AG10803 (cell line): ENCODE measurements at places on chromosomes 7 and 10.
A peak's percentile ranks its signal among the peaks of the same experiment; 100 is the strongest.

DNA sequence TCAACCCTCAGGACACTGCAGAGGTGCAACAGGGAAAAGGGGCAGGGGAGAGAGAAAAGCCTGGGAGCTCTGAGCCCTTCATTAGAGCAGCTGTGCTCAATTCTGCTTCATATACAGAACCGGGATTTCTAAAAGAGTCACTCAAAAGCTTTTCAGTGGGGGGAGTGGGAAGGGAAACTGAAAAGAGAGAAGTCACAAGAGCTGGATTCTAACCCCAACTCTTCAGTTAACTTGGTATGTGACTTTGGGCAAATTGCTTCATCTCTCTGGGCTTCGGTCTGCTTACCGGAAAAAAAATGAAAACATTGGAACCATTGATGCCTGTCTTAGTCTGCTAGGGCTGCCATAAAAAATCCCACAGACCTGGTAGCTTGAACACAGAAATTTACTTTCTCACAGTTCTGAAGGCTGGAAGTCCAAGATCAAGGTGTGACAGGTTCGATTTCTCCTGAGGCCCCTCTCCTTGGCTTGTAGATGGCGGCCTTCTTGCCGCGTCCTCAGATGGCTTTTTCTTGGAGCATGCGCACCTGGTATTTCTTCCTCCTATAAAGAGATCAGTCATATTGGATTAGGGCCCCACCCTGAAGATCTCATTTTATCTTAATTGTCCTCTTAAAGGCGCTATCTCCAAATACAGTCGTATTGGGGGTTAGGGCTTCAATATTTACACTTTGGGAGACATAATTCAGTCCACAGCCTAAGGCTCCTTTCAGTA, 118.3 kb upstream of the KMT2E start:
- no peak for DNase-seq

DNA sequence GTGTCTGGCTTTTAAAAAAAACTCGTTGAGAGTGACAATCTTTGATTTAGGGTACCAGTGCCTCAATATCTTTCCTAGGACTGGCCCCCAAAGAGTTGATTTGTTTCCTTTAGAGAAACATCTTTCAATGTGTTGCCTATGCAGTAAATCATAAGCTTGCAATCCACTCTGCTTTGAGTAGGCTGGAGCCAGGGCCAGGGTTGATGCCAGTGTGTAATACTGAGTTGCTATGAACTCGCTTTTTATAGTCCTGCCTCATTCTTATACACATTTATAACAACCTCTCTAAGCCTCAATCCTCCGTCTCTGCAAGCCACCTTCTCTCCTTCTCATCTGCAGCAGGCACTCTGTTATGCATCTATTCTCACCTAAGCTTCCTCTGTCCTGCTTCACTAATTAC, 674.9 kb upstream of the POM121L12 start:
- DNase-seq: no peak

GRCh38 chr10:68900427-68901104, 549 bp upstream of the DDX50 start:
- DNase-seq: peak; percentile 81

DNA sequence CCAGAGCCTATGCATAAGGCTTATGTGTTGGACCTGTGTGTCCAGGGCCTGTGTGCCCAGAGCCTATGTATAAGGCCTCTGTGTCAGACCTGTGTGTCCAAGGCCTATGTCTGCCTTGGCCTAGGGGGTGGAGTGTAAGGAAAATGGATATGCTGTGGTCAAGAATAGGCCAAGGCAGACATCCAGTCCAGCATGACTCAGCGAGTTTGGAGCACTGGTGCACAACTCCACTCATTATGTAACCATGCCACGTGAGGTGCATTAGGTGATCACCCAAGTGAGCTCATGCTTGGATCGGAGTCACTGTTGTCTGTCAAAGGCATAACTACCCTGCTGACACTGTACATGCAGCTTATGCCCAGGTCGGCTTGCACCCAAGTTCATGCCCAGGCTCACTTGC, 238.9 kb downstream of the CACNA2D1 start:
- DNase-seq: peak; percentile 73

DNA sequence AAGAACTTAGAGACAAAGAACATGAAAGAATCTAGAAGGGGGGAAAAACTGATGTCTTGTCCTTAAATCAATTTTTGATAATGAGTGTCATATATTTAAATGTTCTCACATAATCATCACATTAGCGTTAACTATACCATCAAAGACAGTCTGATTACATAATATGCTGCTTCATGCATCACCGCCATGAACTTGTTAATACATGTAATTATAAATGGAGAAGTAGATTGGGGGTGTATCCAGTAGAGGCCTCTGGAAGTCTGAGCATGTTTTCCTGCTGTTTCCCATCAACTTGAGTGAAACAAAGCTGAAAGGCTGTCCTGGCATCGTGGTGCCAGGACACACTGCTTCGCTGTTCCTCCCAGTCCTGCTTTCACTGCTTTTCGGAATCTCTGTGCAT, 48.2 kb downstream of the PRLHR start:
- no peak for DNase-seq

- DNase-seq: peak; percentile 32
Measured at GRCh38 chr7:25795824-25796235, 356.2 kb upstream of the NFE2L3 start.

- no peak for DNase-seq
Measured at GRCh38 chr7:81430150-81430549, 339.7 kb downstream of the HGF start.

GRCh38 chr7:27116031-27116961, 13.8 kb upstream of the HOXA2 start:
- DNase-seq: no peak

DNA sequence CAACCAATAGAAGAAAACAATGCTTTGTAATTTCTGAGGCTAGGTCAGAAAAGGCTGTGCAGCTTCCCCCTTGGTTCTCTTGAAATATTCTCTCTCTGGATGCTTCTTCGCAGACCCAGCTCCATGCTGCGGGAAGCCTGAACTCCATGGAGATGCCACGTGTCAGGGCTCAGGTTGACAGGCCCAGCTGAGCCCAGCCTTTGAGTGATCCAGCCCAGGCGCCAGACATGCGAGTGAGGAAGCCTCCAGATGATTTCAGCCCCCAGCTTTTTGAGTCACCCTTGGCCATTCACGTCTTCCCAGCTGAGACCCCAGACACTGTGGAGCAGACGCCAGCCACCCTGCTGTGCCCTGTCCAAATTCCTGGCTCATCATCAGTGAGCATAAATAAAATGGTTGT, 378.4 kb upstream of the NRP1 start:
- no peak for DNase-seq

DNA sequence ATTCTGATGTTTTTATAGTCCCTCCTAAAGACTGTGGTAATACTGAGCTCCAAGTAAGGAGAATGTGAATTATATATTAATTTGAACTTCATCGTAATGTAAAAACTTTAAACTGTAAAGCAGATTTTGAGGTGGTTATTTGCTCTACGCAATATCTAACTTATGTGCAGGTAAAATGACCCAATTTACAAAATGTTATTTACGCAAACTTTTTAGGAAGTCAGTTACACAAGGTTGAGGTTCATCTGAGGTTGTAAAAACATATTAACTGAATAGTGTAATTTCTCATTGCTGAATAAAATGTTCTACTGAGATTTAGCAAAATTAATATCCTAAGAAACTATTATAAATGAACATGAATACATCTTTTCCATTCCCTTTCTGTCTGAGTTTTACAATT, 15.8 kb downstream of the GLCCI1 start:
- DNase-seq: no peak

DNA sequence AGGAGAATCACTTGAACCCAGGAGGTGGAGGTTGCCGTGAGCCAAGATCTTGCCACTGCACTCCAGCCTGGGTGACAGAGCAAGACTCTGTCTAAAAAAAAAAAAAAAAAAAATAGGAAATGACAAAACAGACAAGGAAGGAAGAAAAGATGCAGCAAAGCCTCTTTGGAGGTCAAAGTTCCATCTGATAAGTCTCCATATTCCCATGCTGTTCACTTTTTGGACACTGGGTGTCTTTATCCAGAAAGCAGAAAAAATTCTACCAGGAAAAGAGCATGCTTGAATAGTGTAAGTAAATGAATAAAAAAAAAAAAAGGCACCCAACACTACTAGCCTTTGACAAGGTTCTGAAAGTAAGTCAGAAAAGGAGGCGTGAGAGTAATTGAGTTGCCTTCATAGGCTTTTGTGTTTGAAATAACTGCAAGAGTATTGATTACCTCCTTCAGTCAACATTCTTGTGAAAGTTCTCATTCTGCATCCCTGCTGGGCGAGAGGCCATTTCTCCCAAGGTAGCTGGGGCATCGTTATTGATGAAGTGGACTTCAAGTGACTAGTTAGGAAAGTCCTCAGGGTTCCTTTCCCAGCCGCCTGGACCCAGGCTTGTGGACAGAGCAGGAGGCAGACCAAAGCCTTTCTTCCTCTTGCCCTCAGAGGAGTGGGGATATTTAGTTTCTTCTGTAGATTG, 133.3 kb upstream of the KIF5B start:
- DNase-seq: peak; percentile 33

DNA sequence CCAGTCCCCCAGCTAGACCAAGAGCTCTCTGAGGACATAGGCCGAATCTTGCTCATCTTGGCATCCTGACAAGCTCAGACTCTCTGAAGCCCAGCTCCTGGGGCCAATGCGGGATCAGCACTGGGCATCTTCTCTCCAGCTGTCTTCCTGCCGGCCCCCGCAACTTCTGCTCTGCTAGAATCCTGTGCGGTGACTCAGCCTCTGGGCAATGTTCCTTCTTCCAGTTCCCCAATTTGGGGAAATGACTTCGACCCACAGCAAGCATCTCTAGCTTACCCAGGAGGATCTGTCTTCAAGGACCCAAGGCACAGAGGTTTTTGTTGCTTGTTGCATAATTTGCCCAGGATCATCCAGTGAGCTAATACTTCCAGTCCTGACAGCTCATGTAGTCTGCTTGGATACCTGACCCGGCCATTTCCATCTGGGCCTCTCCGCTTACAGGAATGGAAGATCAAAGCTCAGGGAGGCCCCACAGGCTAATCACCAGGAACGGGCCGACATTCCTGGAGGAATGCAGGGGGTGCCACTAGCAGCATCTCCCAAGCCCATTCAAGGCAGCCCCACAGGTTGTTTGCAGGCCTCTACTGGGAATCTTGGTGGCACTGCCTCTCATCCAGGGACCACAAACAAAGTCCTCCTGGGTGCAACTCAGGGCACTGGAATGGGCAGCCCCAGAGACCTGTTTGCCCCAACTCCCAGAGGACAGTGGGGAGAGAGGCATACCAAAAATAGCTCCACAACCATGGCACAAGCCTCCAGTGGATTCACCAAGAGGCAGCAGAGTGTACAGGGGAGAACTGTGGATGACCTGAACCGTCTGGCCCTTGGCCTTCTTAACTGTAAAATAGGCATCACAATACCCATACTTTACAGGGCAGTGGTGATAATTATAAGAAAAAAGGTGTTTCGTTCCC, 151.9 kb downstream of the NEURL1 start:
- peak; percentile 99 for DNase-seq

DNA sequence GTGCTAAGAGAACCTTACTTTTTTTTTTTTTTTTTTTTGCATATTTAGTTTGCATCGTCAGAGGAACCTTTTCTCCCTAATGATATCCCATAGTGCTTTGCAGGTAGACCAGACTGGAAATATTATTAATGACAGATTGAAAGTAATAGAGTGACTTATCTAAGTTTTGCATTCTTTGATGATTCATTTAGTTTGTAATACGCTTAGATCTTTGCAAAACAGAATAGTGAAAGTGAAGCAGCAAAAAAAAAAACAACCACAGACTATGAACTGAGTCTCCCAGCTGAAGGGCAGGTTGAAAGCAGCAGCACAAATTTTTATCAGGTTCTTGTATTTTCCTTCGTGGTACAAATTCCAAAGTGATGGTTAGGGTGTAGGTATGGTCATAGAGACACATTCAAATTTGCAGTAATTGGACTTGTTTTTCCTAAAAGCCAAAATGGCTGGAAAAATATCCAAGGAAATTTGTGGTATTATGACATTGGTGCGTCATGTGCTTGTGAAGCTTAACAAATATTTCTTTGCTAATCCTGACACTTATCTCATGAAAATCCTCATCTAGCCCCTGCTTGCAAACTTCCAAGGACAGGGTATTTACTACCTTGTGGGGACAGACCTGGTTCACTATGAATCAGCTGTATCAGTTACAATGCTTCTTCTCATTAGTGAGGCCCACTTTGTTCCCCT, 81.8 kb upstream of the CREB5 start:
- no peak for DNase-seq

GRCh38 chr7:20578257-20578771, 37.2 kb upstream of the ABCB5 start:
- no peak for DNase-seq

GRCh38 chr10:104327745-104328645, 10.3 kb downstream of the ITPRIP start:
- peak; percentile 81 for DNase-seq

- DNase-seq: peak; percentile 75
Measured at GRCh38 chr7:77812290-77812685, 13.7 kb downstream of the PHTF2 start.

GRCh38 chr10:101258179-101258885, 29.1 kb upstream of the LBX1 start:
- DNase-seq: no peak

- no peak for DNase-seq
Measured at GRCh38 chr7:102454468-102454867, 10.2 kb downstream of the ALKBH4 start.

- peak; percentile 93 for DNase-seq
Measured at GRCh38 chr10:73887294-73888039, 13.1 kb upstream of the CAMK2G start.

GRCh38 chr10:53357587-53357986, 585.0 kb upstream of the MBL2 start:
- DNase-seq: no peak

DNA sequence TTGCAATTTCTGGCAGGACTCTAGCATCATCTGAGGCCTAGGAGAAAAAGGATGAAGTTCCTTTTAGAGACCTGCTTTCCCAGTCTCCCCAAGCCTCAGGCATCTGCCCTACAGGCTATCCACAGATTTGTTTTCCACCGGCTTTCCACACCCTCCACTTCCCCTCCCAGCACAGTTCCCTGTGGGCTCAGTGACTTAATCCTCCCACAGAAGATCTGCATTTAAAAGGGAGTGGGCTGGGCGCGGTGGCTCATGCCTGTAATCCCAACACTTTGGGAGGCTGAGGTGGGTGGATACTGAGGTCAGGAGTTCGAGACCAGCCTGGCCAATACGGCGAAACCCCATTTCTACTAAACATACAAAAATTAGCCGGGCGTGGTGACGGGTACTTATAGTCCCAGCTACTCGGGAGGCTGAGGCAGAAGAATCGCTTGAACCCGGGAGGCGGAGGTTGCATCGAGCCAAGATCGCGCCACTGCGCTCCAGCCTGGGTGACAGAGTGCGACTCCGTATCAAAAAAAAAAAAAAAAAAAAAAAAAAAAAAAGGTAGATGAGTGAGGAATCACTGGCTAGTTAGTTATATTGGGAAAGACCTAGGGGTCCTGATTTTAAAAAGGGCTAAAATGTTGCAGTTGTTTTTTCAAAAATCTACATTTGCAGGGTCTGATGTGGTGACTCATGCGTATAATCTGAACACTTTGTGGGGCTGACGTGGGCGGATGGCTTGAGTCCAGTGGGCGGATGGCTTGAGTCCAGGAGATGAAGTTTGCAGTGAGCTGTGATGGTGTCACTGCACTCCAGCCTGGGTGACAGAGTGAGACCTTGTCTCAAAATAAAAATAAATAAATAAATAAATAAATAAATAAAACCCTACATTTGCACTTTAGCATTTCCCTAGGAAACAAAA, 119.5 kb downstream of the BAMBI start:
- peak; percentile 3 for DNase-seq

GRCh38 chr7:46932306-46932675, 649.6 kb downstream of the TNS3 start:
- DNase-seq: no peak

GRCh38 chr7:16762177-16762576, 8.6 kb downstream of the TSPAN13 start:
- DNase-seq: no peak

GRCh38 chr7:47331179-47331565, 250.7 kb downstream of the TNS3 start:
- no peak for DNase-seq
